Caco-2 (cell line): ENCODE measurements at places on chromosomes 5 and 9. TPM values are rescaled to one million over a fixed set of nuclear protein-coding genes. Genes with fewer than 3 reads are reported as not detected.

DNA sequence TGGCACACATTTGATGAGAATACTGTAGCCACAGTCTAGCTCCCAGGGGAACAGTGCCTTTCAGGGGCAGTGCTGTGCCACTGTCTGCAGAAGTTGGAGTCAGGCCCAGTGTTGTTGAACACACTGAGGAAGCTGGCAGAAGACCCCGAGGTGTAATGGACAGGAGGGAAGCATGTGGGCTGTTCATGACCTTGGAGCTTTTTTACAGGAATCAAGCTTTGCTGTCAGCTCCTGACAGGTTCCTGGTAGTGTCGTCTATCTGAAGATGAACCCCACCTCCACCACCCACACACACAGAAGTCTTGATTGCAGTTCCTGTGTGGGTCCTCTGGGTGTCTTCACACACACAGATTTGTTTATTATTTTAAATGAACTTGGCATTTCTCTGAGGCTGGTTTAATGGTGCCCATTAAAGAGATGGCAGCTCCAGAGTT is 40.3 kb upstream of the TNFAIP8 start:
- DNase-seq: no peak

DNA sequence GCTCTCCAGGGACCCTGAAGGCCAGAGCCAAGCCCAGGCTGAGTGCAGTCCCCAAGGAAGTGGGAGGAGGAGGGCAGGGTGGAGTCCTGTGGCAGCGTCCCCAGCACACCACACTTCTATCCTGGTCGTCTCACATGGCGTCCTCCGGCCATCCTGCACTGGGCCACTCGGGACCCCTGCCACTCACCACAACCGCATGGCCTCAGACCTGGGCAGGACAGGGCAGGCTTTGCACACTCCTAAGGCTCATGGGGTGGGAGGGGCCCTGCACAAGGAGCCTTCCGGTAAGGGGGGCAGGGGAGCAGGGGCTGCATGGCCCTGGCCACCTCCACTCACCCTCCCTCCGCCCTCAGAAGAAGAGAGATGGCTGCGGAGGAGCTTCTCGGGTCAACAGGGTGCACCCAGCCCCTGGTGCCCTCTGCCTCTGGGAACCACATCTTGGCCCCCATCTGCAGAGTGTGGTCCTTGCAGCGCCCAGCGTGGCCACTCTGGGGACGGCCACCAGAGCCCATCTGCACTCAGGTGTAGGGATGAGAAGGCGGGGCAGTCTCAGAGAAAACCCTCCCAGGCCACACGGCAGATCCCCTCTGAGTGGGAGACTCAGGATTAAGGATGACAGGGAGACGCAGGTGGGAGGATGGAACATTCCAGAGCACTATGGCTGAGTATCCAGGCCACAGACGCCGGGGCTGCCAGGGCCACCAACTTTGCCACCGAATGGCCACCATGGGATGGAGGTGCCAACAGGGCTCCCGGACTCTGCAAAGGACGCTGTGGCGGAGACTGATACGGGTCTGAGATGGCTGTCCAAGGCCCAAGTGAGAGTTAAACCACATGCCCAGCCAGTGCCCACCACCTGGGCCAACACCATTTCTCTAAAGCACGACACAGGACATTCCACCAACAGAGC is 7.6 kb downstream of the TPPP start:
- DNase-seq: no peak

- DNase-seq: peak; percentile 24
Measured at GRCh38 chr9:35905912-35906679, at the start of gene HRCT1. Gene HRCT1, plus strand, starts transcription at chr9:35906202. Its CDS starts 86 bp downstream, at chr9:35906288.

The SLC36A3 gene
- not detected in 2 replicates for total RNA-seq

GRCh38 chr9:130847306-130848217 is 12.5 kb downstream of the ABL1 start:
- no peak for DNase-seq
